ENCODE measurements at places on chromosomes 4 and X. TPM values are rescaled to one million over a fixed set of nuclear protein-coding genes. Genes with fewer than 3 reads are reported as not detected.

AKAP4 gene
- not detected for polyA plus RNA-seq

P2RY10 gene
- polyA plus RNA-seq, result 0.51 TPM

S100G gene
- polyA plus RNA-seq, result not detected

BEND4 gene
- 0.05 TPM for polyA plus RNA-seq

SMR3B gene
- not detected for polyA plus RNA-seq

WAS gene
- 6.1 TPM for polyA plus RNA-seq

CXCL11 gene
- polyA plus RNA-seq, result 0.06 TPM

SHROOM4 gene
- 3.5 TPM for polyA plus RNA-seq

GAGE12J gene
- polyA plus RNA-seq, result not detected

ERVMER34-1 gene
- polyA plus RNA-seq, result 0.76 TPM

DMRTC1 gene
- not detected for polyA plus RNA-seq

NKX3-2 gene
- polyA plus RNA-seq, result not detected

DACH2 gene
- polyA plus RNA-seq, result 0.18 TPM

FHL1 gene
- 736 TPM for polyA plus RNA-seq

USP17L25 gene
- not detected for polyA plus RNA-seq

SSX2 gene
- polyA plus RNA-seq, result not detected

FAM9B gene
- not detected for polyA plus RNA-seq

REELD1 gene
- polyA plus RNA-seq, result 0.13 TPM

TRPC5OS gene
- not detected for polyA plus RNA-seq

DCAF12L1 gene
- polyA plus RNA-seq, result 1.7 TPM

MYOZ2 gene
- polyA plus RNA-seq, result 0.35 TPM

ZCCHC18 gene
- polyA plus RNA-seq, result 2.2 TPM

IRS4 gene
- polyA plus RNA-seq, result not detected

SPCS3 gene
- polyA plus RNA-seq, result 47.3 TPM

SYP gene
- polyA plus RNA-seq, result 8.3 TPM

MAGEA9B gene
- polyA plus RNA-seq, result not detected

CENPI gene
- polyA plus RNA-seq, result 1.1 TPM

ALAS2 gene
- polyA plus RNA-seq, result not detected

DMRTC1B gene
- 0.71 TPM for polyA plus RNA-seq

GK gene
- 2.2 TPM for polyA plus RNA-seq

WNK3 gene
- 0.49 TPM for polyA plus RNA-seq

VSIG1 gene
- 0.29 TPM for polyA plus RNA-seq

UNC5C gene
- 3.7 TPM for polyA plus RNA-seq

MAGEB6 gene
- polyA plus RNA-seq, result not detected

PRKG2 gene
- polyA plus RNA-seq, result 0.19 TPM

TEX13C gene
- not detected for polyA plus RNA-seq

GATA1 gene
- polyA plus RNA-seq, result 0.34 TPM

FOXP3 gene
- 0.20 TPM for polyA plus RNA-seq

Measured in urinary bladder (tissue), 4 donors.